ENCODE measurements at places on chromosomes 6 and 20. TPM values are rescaled to one million over a fixed set of nuclear protein-coding genes. Genes with fewer than 3 reads are reported as not detected.

GRCh38 chr6:34521463-34522285, 34.5 kb downstream of the SPDEF start:
- no peak for DNase-seq

- DNase-seq, result peak; percentile 83
Observed at GRCh38 chr20:23441850-23442313, 2.4 kb downstream of the CSTL1 start.

Gene VSX1
- total RNA-seq, result not detected

Gene TAGAP
- total RNA-seq, result not detected

Data from Caco-2 (cell line).